NCI-H1092 (cell line): ENCODE measurements at places on chromosomes 11 and 22.

GRCh38 chr22:35514366-35514765 is 26.3 kb upstream of the RASD2 start:
- no peak for DNase-seq

DNA sequence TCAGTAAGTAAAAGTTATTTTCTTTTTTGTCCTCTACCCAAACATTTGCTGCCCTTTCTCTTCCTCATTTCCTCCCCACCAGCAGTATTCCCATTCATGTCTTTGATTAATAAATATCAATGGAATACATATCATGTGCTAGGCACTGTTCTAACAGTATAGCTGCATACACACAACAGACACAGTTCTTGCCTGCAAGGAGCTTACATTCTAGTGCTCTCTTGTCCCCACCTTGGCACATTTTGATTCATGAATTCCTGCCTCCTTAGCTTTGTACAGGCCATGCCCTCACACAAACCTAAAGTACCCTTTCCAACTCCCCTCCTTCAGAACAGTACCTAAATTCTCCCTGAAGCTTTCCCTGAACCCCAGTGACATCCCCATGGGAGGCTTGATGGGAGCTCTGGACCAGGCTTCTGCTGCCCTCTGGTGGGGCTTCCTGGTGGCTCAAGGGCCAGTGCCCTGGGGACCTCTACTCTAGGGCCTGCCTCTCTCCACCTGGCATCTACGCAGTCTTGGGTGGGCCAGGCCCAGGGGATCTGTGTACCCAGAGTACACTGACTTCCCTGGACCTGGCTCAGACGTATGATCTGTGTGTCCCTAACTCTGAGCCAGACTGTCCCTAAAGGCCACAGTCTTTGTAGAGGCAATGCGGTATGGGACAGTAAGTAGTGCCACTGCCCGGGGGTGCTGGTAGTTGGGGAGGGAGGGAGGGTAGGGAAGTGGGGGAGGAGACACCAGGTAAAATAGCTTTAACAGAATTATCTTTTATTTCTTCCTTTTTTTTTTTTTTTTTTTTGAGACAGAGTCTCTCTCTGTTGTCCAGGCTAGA is 14.1 kb downstream of the RPS13 start:
- DNase-seq = peak; percentile 37

DNA sequence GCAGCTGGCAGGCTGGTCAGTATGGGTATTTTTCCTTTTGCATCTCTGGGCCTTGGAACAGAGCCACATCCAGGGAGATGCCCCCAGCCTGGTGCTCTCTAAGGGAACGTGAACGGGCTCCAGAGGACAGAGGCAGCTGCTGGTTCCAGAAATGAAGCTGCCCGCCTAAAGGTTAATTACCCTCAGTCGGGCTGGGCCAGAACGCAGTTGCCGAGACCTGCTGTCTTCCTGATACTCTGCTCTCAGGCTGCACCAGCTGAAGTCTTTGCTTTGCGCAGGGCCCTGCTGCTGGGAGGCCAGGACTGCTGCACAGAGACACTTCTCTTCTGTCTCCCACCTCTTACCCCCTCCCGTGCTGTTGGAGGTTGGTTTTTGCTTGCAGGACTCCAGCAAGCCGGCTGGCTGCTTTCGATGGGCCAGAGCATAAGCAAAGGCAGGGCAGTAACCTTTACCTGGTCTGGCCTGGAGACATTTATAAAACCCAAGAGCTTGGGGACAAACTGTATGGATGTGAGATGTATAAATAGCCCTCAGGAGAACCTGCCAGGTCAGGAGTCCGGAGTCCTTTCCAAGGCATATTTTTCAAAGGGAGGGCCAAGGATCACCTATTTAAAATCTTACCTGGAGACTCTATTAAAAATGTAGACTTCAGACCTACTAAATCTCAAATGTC is 197.1 kb downstream of the GRIK4 start:
- no peak for DNase-seq

DNA sequence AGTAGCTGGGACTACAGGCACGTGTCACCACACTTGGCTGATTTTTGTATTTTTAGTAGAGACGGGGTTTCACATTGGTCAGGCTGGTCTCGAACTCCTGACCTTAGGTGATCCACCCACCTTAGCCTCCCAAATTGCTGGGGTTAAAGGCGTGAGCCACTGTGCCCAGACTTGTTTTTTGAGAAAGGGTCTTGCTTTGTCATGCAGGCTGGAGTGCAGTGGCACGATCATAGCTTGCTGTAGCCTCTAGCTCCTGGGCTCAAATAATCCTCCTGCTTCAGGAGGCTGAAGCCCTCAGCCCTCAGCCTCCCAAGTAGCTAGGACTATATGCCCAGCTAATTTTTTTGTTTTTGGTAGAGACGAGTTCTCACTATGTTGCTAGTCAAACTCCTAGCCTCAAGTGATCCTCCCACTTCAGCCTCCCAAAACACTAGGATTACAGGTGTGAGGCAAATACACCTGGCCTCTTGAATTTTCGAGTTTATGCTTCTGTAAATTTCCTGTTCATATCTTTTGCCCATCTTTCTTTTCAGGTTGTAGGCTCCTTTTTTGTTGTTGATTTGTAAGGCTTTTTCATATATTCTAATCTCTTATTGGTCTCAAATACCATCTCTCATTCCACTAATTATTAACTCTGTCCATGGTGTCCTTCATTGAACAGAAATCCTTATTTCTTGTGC is 3.4 kb upstream of the RBM4B start:
- no peak for DNase-seq

GRCh38 chr22:22616636-22617035 is 27.8 kb upstream of the GGTLC2 start:
- DNase-seq = no peak

GRCh38 chr11:104764710-104765045 is 133.6 kb downstream of the CASP12 start:
- DNase-seq = no peak
